ENCODE measurements at places on chromosomes 6 and 20.

DNA sequence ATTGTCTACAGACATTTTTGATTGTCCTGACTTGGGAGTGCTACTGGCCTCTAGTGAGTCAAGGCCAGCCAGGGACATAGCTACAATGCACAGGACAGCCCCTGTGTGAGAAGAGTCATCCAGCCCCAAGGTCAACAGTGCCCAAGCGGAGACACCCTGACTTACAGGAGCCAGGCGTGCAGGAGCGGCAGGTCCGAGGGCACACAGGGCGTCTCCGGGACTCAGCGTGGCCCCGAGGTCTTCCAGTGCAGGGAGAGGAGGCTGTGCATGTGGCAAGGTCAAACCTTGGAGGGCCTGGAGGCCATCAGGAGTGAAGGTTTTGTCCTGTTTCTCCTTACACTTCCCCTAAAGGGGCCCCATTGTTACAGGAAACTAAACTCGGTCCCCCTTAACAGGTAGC is 41.3 kb upstream of the QKI start:
- no peak overlapping the region for H3K4me3 ChIP-seq
- no peak overlapping the region for H3K27ac ChIP-seq
- H3K36me3 ChIP-seq: no peaks in the 10 kb centered on the region
- no peaks in the 10 kb centered on the region for H3K27me3 ChIP-seq

DNA sequence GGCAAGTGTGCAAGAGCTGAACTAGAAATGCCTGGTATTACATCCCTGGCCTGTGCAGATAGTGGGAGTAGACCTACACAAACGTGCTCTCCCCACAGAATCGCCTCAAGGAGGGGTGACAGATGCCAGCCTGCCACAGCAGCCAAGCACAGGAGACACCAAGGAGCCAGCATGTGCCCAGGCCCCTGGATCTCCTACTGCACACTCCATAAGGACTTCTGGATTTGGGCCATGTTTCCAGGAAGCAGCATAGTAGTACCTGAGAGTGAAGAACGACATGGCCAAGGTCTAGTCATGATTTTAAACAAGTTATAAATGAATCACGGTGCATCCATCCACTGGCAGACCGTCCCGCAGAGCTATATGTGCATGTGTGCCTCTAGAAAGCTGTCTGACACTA is 232.2 kb downstream of the SYNDIG1 start:
- no peaks in the 10 kb centered on the region for H3K27me3 ChIP-seq
- H3K27ac ChIP-seq: no peak overlapping the region
- peak; percentile 3 for DNase-seq
- H3K36me3 ChIP-seq: no peaks in the 10 kb centered on the region
- H3K4me1 ChIP-seq: no peaks in the 10 kb centered on the region
- no peak overlapping the region for H3K4me3 ChIP-seq

DNA sequence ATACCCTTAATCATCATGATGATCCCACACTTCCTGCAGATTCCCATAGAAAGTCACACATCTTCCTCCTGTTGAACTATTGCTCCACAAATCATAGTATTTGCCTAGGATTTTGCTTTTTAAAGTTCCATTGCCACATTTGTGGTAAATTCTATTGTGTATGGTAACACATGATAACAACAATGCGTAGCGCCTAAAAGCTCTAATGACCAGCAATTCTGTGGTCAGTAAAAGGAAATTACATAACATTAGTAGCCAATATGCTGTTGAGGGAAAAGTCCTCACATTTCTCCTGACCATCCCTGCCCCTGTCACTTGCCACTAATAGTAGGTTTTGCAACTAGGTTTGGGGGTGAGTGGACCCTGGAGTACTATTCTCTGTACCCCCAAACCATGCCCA is 31.8 kb upstream of the PDE7B start:
- H3K27ac ChIP-seq: no peak overlapping the region
- no peak overlapping the region for H3K4me3 ChIP-seq
- no peaks in the 10 kb centered on the region for H3K4me1 ChIP-seq
- DNase-seq: no peak
- H3K27me3 ChIP-seq: no peaks in the 10 kb centered on the region
- H3K36me3 ChIP-seq: no peaks in the 10 kb centered on the region

DNA sequence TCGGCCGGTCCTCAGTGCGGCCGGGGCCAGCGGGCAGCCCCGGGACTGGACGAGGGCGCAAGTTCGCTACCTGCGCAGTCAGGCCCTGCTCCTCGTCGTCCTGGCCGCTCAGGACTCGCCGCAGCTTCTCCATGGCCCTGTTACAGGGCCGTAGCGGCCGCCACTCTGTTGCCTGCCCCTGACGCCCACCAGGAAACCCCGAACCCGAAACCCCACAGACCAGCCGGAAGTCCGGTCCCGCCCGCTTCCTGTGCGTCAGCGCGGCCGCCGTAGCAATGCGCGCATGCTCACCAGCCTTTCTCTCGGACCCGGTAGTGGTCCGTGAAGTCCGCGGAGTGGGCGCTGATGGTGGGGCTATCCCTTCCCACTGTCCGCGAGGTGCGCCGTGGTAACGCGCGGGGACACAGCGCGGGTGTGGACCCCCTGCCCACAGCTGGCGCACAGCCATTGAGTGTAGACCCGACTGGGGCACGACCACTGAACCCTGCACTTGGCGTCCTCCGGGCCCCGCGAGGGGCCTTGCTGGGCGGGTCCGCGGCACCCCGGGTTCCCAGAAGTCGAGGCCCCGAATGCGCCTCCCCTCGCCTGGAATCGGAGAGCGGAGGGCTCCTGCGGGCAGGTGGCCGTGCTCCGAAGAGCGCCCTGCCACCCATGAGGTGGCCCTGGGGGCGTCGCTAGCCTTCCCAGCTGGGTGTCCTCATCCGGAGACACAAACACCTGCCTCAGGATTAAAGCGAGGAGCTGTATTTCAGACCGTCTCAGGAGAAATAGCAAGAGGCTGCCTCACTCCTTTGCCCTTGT is at the start of gene SFT2D1:
TSS of gene SFT2D1 (minus strand) at position 197 of the 801 bp plus-strand sequence. CDS start at position 133, 64 bp downstream.
- peak within 1 kb of the TSS; percentile 93 for H3K27ac ChIP-seq
- H3K4me1 ChIP-seq: peaks cover 20% of the 10 kb centered on the region
- no peaks in the 10 kb centered on the region for H3K27me3 ChIP-seq
- H3K4me3 ChIP-seq: peak within 1 kb of the TSS; percentile 85
- DNase-seq: peak; percentile 79

GRCh38 chr20:22905658-22906057 is 129.5 kb upstream of the SSTR4 start:
- H3K4me3 ChIP-seq: no peak overlapping the region
- peak overlapping the region; percentile 9 for H3K27ac ChIP-seq
- H3K4me1 ChIP-seq: no peaks in the 10 kb centered on the region
- DNase-seq: peak; percentile 23
- no peaks in the 10 kb centered on the region for H3K27me3 ChIP-seq

- DNase-seq: no peak
- H3K27me3 ChIP-seq: no peaks in the 10 kb centered on the region
- no peaks in the 10 kb centered on the region for H3K4me1 ChIP-seq
- no peak overlapping the region for H3K4me3 ChIP-seq
Measured at GRCh38 chr6:157134402-157135047, 188.8 kb downstream of the TMEM242 start.

GRCh38 chr6:52209770-52210169 is 23.6 kb downstream of the IL17A start:
- no peak overlapping the region for H3K4me3 ChIP-seq
- H3K4me1 ChIP-seq: no peaks in the 10 kb centered on the region
- no peaks in the 10 kb centered on the region for H3K27me3 ChIP-seq
- no peak overlapping the region for H3K27ac ChIP-seq
- H3K36me3 ChIP-seq: no peaks in the 10 kb centered on the region

GRCh38 chr6:157068691-157069324 is 254.5 kb downstream of the TMEM242 start:
- peaks cover 15% of the 10 kb centered on the region for H3K4me1 ChIP-seq
- H3K4me3 ChIP-seq: no peak overlapping the region
- no peaks in the 10 kb centered on the region for H3K27me3 ChIP-seq
- H3K27ac ChIP-seq: no peak overlapping the region

- H3K4me1 ChIP-seq: no peaks in the 10 kb centered on the region
- H3K27ac ChIP-seq: no peak overlapping the region
- H3K4me3 ChIP-seq: no peak overlapping the region
- no peak for DNase-seq
Measured at GRCh38 chr6:113627480-113627879, 229.7 kb upstream of the MARCKS start.

DNA sequence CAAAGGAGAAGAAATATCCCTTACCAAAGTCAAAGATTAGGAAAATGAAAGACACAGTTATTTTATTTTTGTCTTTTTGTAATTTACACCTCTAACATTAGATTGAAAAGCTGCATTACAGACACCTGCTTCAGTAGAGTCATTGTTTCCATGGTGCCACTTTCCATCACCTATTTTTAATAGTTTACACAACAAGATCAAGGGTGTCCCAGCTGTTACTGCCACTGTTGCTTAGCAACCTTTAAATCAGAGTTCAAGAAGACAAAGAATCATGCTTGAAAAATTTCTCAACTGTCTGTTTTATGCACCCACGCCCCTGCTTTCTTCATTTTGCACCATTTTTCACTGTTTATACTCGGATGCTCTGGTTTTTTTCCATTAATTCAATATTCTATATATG is 668.2 kb upstream of the GJE1 start:
- no peaks in the 10 kb centered on the region for H3K4me1 ChIP-seq
- no peak for DNase-seq
- no peaks in the 10 kb centered on the region for H3K36me3 ChIP-seq
- no peaks in the 10 kb centered on the region for H3K27me3 ChIP-seq
- no peak overlapping the region for H3K4me3 ChIP-seq
- no peak overlapping the region for H3K27ac ChIP-seq

DNA sequence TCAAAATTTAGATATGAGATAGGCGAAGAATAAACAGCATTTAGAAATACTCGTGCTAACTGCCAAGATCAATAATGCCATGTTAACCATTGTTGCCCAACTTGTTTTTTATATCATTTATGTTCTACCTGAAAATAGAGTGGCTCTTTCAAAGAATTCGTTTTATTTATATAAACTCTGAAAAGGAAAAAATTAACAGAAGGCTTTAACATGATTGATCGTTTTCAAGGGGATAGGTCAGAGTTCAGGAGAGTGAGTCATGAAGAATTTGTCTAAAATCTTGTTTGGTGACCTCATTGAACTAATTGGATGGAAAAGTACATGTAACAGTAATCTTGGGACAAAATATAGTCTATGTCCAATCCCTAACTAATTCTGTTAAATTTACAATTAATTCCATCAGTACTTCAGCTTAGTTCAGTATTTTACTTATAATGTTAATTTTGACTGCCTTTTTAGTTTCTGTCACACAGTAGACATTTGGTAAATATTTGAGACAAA is 11.1 kb upstream of the ELOVL2 start:
- no peak for DNase-seq
- H3K36me3 ChIP-seq: no peaks in the 10 kb centered on the region
- H3K4me3 ChIP-seq: no peak overlapping the region
- H3K27me3 ChIP-seq: no peaks in the 10 kb centered on the region
- no peaks in the 10 kb centered on the region for H3K4me1 ChIP-seq

- H3K36me3 ChIP-seq: no peaks in the 10 kb centered on the region
- H3K27ac ChIP-seq: peak overlapping the region; percentile 94
- no peaks in the 10 kb centered on the region for H3K4me1 ChIP-seq
- H3K4me3 ChIP-seq: peak overlapping the region; percentile 49
Measured at GRCh38 chr20:31573555-31574321, 31.4 kb upstream of the ID1 start.

GRCh38 chr20:2921506-2921905 is 48.2 kb downstream of the PTPRA start:
- no peaks in the 10 kb centered on the region for H3K27me3 ChIP-seq
- no peak for DNase-seq
- H3K4me3 ChIP-seq: no peak overlapping the region
- no peak overlapping the region for H3K27ac ChIP-seq

DNA sequence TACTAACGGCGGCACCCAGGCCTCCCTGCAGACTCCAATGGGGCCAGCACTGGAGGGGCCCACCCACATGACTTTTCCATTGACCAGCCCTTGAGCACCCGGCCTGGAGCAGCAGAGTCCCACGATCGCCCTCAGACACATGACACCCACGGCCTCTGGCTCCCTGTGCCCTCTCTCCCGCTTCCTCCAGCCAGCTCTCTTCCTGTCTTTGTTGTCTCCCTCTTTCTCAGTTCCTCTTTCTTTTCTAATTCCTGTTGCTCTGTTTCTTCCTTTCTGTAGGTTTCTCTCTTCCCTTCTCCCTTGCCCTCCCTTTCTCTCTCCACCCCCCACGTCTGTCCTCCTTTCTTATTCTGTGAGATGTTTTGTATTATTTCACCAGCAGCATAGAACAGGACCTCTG is 26.1 kb upstream of the FANCE start:
- H3K27me3 ChIP-seq: no peaks in the 10 kb centered on the region
- H3K27ac ChIP-seq: no peak overlapping the region
- no peaks in the 10 kb centered on the region for H3K4me1 ChIP-seq

GRCh38 chr6:2116496-2116895 is 128.9 kb downstream of the GMDS start:
- no peaks in the 10 kb centered on the region for H3K4me1 ChIP-seq
- H3K27me3 ChIP-seq: no peaks in the 10 kb centered on the region
- no peak for DNase-seq

- H3K27ac ChIP-seq: no peak overlapping the region
- H3K4me3 ChIP-seq: no peak overlapping the region
- peaks cover 2% of the 10 kb centered on the region for H3K36me3 ChIP-seq
Measured at GRCh38 chr6:31892821-31893220, 4.7 kb downstream of the EHMT2 start.

DNA sequence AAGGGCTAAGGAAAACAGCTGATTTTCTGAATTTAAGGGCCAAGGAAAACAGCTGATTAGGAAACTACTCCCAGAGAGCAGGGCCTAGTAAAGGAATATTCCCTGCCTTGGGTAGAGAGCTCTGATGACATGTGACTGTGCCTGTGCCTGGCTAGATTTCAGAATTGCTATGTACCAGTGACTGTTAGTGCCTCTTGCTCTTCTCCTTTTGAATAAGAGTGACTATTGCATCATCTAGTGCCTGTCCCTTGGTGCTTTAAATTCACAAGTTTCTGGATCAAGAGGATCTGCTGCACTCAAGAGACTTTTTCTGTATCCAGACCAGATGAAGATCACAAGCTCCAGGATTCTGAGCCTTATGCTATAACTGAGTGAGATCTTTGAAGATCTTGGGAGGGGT is 332.9 kb downstream of the KIF16B start:
- H3K4me1 ChIP-seq: no peaks in the 10 kb centered on the region
- no peak overlapping the region for H3K27ac ChIP-seq
- H3K36me3 ChIP-seq: no peaks in the 10 kb centered on the region
- DNase-seq: no peak
- no peak overlapping the region for H3K4me3 ChIP-seq

Measured in breast epithelium (tissue), 4 donors.